ENCODE measurements at places on chromosomes 1 and 21.
A peak's percentile ranks its signal among the peaks of the same experiment; 100 is the strongest.

- no peak for DNase-seq
Measured at GRCh38 chr1:6864166-6864565, 78.9 kb downstream of the CAMTA1 start.

GRCh38 chr1:53104289-53104913 is 38.0 kb downstream of the SLC1A7 start:
- no peak for DNase-seq

GRCh38 chr1:154353460-154353904 is 28.2 kb downstream of the ATP8B2 start:
- DNase-seq = peak; percentile 70

GRCh38 chr21:17540530-17540929 is 27.7 kb downstream of the CXADR start:
- no peak for DNase-seq

GRCh38 chr1:18668750-18669404 is 38.2 kb downstream of the PAX7 start:
- no peak for DNase-seq

DNA sequence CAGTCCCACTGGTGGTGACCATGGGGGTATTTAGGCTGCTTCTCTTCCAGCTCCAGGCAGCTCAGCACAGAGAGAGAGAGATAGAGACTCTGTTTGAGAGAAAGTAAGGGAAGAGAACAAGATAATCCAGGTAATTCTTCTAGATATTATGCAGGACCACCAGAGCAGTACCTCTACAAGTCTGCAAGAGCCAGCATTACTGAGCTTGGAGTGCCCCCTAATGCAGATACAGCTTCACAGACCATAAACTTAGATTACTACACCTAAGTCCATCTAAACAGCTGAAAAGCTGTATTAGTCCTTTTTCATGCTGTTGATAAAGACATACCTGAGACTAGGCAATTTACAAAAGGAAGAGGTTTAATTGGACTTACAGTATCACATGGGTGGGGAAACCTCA is 570.3 kb downstream of the LRRIQ3 start:
- DNase-seq = no peak

DNA sequence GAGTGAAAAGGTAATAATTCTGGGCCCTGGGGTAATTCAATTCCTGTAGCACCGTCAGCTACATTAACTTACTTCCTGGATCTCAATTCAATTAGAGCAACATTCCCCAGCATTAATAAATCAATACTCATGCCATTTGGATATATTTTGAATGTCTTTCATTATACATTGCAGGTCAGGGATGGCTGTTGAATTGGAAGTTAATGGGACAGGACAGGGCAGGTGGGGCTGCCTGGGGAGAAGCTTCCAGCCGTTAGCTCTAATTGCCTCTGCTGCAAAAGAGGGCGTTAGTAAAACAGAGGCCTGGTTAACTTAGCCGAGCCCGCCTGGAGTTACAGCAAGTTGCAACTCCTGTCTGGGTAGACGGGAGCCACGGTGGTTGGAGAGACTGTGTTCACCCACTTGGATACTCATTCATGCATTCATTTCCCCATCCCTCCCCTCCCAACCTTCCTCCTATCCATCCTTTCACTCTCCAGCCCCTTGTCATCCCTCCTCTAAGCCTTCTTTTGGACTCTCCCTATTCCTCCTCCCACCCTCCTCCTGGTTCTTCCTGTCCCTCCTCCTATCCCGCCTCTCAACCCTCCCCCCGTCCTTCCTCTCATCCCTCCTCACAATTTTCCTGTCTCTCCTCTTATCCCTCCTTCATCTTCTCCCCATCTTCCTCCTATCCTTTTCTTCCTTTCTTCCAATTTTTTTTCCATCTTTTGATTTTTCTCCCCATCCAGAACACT is 137.6 kb upstream of the RUNX3 start:
- DNase-seq = no peak

GRCh38 chr1:168637350-168637991 is 61.1 kb downstream of the XCL1 start:
- no peak for DNase-seq

GRCh38 chr21:35206141-35207125 is 157.3 kb upstream of the RUNX1 start:
- DNase-seq = no peak

DNA sequence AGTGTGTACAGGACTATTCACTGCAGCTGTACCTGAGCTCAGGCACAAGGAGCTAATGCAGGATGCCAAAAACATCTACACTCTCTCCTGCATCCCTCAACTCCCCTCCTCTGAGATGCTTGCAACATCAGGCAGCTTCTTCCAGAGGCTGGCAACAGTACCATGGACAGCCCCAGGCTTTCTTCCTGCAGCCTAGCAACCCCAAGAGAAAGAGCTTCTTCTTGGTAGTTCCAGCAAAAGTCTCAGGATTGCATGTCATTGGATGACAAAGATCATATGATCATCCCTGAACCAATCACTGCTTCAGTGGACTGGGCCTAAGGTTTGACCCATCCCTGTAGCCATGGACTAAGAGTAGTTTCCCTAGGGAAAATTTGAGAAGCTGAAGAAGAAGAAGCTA is 46.7 kb downstream of the CAMK2N1 start:
- peak; percentile 54 for DNase-seq

- DNase-seq = peak; percentile 3
Measured at GRCh38 chr1:199687321-199687720, 340.2 kb upstream of the NR5A2 start.

GRCh38 chr1:238139713-238140112 is 249.0 kb upstream of the ZP4 start:
- DNase-seq = no peak

- no peak for DNase-seq
Measured at GRCh38 chr1:38454236-38454635, 405.3 kb downstream of the RRAGC start.

Data from AG08396 (cell line).